ENCODE measurements at places on chromosomes 5 and 9. TPM values are rescaled to one million over a fixed set of nuclear protein-coding genes. Genes with fewer than 3 reads are reported as not detected.

DNA sequence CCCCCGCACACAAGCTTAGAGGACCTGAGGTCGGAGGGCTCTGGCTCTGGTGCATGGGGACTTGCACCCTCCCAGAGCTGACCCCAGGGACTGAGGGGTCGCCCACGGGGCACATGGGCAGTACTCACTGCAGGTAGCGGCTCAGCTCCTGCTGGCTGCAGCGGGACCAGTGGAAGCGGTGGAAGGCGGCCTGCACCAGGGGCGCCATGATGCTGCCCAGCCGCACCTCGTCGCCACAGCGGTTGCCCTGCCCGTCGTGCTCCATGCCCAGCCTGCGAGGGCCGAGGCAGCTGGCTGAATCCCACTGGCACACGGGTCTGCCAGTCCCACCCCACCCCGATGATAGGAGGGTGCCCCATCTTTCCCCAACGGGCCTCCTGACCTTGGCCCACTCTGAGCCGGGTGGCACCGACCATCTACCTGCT is 93.8 kb downstream of the ZNF354C start:
- no peaks in the 10 kb centered on the region for H3K27me3 ChIP-seq
- no peak overlapping the region for H3K27ac ChIP-seq
- no peak for DNase-seq
- H3K36me3 ChIP-seq, result no peaks in the 10 kb centered on the region
- no peaks in the 10 kb centered on the region for H3K4me1 ChIP-seq

- H3K36me3 ChIP-seq, result no peaks in the 10 kb centered on the region
- H3K27me3 ChIP-seq, result no peaks in the 10 kb centered on the region
- peaks cover 28% of the 10 kb centered on the region for H3K4me1 ChIP-seq
- peak overlapping the region; percentile 30 for H3K27ac ChIP-seq
Observed at GRCh38 chr9:127580879-127581475, 31.1 kb upstream of the STXBP1 start.

S1PR3 gene
- 8.2 TPM for total RNA-seq

CDKN2B gene
- 8.8 TPM for total RNA-seq

Data from prostate gland (tissue), 2 donors.